ENCODE measurements at places on chromosomes 2 and 18.

GRCh38 chr2:39646267-39646666 is 19.4 kb upstream of the TMEM178A start:
- no peak for DNase-seq

DNA sequence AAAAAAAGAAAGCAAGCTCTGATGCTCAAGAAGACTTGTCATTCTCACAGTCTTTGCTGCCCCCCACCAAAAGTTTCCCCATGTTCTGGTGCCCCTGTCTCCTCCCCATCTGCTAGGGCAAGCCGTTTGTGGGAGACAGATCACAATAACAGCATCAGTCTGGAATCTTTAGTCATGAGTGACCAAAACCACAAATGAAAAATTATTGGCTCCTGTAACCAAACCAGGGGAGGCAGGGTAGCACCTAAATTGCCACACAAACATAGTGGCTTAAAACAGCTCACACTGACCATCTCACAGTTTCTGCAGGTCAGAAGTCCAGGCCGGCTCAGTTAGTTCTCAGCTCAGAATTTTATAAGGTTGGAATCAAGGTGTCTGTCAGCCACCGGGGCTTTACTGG is 9.1 kb upstream of the B3GNT7 start:
- DNase-seq = no peak

GRCh38 chr2:66872081-66872985 is 437.4 kb downstream of the MEIS1 start:
- DNase-seq = no peak

- no peak for DNase-seq
Measured at GRCh38 chr18:21741312-21741561, 645 bp downstream of the MIB1 start.

DNA sequence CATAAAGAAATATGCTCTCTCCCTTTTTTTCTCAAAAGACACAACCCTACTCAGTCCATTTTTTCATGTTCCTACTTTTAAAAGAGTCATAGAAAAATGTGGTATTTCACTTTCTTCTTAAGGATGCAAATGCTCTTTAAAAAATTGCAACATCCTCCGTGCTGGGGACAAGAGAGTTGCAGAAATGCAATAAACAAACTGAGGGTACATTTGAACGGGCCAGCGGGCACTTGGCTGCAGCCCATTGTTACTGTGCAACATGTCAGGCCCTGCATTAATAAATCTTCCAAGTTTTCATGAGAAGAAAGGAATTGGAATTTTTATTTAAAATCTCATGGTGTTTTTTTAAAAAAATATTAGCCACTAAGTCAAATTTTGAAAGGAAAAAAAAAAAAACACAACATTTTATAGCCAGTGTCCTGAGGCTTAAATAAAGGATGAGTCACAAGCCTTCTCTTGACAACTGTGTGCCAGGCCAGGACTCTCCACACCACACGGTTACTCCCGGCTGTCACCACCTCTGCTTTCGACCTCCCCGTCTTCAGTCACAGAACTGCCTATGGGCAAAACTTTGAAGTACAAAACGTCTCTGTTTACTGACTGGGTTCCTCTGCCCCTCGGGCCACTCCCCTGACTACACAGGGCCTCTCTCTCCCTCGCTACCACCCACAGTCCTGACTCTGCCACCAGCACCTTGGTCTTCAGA is 57.5 kb upstream of the MFF start:
- no peak for DNase-seq

- DNase-seq = no peak
Measured at GRCh38 chr2:217293046-217293445, 433.2 kb upstream of the TNP1 start.

DNA sequence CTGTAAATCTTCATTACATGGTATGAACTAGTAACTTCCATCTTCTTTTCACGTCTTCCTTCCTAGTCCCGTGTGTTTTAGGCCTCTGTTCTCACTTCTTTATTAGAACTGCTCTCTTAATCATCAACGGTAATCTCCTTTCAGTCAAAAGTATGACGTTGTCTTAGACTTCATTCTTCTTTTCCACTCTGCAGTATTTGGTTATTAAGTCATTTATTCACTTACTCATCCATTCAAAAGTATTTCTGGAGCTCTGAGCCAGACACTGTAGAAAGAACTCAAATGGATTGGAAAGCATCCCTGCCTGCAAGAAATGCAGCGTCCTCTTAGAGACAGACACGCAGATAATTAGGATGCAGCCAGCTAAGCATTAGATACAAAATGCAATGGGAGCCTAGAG is 494.6 kb upstream of the NRP2 start:
- DNase-seq = no peak

DNA sequence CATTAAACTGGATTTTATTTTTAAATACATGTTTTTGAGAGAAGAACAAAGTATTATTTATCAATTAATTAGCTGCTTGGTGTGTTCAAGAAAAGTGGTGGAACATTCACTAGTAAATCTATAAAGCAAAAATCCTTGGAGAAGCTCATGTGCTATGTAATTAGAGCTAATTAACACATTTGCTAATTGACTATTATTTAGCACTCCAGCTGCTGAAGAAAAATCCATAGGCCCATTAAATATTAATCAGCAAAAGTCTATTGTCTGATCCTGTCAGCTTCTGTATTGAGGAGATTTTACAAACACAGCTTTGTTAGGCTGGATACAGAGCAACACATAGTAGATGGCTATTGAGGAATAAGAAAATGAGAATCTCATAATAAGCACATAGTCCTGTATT is 336.1 kb downstream of the RBM43 start:
- DNase-seq = no peak

GRCh38 chr2:180607514-180608049 is 372.8 kb upstream of the UBE2E3 start:
- DNase-seq = no peak

- DNase-seq = no peak
Measured at GRCh38 chr2:52500561-52500960, 1267.0 kb upstream of the CHAC2 start.

DNA sequence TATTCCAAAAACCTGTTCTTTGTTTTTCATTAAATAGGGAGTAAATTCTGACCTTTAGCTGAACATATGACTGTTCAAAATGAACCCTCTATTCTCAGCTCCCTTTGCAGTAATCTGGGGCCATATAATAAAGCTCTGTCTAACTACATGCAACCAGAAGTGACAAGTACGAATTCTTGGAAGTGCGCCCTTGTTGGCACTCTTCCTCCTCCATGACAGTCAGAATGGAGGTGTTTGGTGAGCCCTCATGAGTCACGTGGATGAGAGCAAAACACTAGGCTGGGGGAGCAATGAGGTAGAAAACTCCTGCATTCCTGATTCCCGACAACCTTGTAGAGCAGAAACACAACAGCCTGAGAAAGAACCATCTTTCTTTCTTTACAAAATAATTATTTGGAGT is 552.9 kb downstream of the FBXO15 start:
- DNase-seq = no peak

GRCh38 chr2:10226038-10226724 is 76.5 kb upstream of the HPCAL1 start:
- DNase-seq = no peak

DNA sequence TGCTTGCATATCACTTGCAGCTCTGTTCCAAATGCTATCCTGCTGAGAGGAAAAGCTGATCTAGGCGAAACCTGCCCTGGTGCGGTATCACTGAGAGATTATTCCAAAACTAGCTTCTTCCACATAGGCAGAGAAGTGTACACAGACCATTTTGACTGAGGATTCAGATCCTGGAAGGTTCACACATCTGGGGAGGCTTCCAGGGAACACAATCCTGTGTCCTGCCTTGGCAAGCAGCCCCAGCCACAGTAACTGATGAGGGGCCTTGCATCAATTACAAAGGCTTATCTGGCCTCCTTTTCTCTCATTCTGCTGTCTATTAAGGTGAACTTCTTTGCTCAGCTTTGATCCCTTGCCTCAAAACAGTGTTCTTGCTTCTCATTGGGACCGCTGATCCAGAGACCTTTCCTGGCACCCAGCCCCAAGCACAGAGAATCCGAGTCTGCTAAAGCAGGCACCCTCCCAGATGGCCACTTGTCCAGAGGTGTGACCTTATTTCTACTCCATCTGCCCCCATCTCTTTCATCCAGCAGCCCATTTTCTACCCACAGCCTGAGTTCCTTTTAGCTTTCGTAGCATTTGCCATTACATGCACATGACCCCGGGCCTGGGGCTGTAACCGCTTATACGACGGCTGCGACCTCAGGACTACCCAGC is 52.3 kb upstream of the ZFP36L2 start:
- DNase-seq = no peak

- no peak for DNase-seq
Measured at GRCh38 chr2:199315299-199316179, 142.2 kb downstream of the SATB2 start.

- DNase-seq = no peak
Measured at GRCh38 chr2:138476940-138477339, 24.6 kb upstream of the SPOPL start.

GRCh38 chr2:111623380-111623779 is 260.6 kb downstream of the ANAPC1 start:
- DNase-seq = no peak

DNA sequence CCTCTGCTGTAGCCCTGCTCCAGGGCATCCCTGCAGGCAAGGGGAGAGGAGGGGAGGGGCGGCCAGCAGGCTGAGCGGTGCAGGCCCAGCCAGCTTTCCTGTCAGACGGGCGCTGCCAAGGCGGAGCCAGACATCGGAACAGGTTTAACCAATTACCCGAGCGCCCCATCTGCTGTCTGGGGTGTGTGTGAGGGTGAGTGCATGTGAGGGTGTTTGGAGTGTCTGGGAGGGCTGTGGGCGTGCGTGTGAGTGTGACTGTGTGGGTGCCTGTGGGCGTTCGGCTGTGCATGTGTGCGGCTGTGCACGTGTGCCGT is 20.0 kb downstream of the EMX1 start:
- DNase-seq = no peak

DNA sequence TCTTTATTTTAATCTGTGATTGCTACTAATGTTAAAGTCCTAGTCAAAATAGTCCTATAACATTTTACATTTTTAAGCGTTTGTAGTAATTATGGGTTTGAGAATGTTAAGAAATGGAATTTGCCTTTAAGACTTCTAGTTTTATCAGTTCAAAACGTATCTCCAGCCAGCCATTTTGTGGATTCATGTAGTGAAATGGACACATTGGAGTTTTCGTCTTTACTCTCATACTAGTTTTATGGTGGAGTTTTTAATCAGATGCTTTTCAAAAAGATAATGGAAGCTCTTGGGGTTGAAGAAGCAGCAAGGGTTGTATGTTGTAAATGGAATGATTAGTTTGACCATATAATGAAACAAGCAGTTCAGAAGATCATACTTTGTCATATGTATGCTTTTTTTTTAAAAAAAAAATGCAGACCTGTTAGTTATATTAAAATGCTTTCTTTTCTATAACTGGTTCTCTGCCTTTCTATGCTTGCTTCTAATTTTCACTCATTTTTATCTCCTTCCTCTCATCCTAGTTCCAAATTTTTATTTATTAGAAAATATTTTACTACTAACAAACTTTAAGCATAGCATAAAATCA is 16.6 kb downstream of the VAPA start:
- DNase-seq = no peak

DNA sequence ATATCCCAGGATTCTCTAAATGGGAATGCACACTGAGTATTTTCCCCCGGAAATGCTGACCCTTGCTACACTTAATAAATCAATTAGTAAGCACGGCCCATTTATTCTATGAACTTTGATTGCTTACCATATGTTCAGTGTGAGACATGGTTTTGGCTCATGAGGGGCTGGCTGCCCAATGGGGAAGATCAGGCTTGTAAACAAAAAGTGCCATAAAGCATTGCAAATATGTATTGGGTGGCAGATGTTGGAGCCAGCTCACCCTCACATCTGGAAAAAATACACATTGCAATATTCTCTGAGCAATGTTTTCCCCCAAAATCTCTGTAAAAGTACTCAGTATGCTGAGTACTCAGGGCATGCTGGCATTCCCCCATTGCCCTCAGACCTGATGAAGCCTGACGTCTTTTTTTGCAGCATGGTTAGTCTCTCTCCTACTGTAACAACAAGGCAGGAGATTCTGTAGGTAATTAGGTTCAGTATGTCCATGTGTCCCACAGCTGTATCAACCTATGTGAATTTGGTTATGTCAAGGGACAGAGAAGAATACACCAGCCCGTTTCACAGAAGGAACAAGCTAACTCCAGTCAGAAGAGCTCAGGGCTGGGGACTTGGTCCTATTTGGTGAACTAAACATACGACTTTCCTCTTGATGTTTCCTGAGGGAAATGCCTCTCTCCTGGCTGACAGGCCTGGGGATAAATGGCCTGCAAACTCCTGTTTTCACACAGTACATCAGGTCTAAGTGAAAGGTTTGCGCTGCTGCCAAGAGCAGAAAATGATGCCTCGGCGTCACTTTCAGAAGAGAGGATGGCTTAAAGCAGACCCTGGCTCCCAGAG is 202.4 kb downstream of the INSIG2 start:
- DNase-seq = no peak

GRCh38 chr18:9015689-9016088 is 86.8 kb upstream of the NDUFV2 start:
- no peak for DNase-seq

DNA sequence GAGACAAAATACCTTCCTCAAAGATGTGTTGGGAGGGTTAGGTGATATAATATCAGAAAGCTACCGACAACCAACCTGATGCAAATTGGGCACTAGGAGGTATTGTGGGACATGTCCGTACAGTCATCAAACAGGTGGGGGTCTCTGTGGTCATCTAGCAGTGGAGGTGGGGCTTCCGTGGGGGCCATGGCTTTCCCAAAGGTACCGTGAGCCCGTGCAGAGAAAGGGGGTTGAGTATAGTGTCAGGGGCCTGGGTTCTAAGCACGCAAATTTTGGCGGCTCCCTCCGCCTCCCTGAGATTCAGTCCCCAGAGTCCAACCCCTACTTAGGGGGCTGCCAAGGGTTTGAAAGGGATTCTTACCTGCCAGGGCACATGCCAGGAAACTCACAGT is 32.6 kb downstream of the HJURP start:
- DNase-seq = no peak

- DNase-seq = no peak
Measured at GRCh38 chr18:79566771-79567431, 112.7 kb upstream of the CTDP1 start.

GRCh38 chr2:85183076-85183475 is 49.9 kb downstream of the TCF7L1 start:
- DNase-seq = no peak

DNA sequence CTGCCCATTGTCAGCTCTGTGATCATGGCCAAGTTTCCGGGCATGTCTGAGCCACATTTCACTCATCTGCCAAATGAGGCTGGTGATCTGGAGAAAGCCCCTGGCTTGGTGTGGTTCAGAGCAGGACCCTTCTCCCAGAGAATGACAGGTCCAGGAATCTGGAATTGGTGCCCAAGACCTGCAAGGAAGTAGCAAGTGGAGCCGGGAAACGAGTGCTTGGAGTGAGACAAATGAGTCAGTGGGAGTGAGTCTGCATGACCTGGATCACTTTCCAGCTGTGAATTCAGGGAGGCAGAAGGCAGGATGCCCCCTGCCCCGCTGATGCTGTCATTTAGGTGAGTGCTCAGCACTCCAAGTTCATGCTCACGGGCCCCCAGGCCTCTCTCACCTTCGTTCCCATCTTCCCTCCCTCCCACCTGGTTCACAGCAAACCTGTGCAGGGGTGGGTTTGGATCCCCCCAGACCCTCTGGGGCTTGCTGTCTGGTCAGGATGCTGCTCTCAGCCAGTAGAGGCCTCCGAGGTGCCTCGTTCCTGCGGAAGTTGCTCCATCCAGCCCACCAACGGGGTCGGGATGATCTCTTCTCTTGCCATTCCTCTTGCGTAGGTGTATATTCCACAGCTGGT is 104.4 kb downstream of the INHBB start:
- DNase-seq = no peak
